ENCODE measurements at places on chromosomes 1 and 21.

DNA sequence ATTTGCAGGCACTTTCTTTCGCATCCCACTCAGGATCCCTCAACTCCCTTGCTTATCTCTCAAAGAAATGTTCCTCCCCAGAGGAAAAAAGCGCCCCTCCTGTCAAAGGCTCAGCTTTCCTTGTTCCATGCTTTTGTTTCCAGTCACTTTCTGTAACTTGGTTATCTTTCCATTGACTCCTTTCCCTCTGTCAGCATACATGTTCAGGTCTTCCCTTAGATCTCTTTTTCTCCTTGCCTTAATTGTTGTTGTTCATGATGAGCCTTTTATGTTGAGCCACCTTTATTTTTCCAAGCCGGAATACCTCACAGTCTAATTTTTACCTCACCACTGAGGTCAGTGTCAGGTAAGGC lies 46.5 kb upstream of the PODN start:
- DNase-seq = no peak

GRCh38 chr1:61107638-61108037 lies 25.3 kb downstream of the NFIA start:
- DNase-seq = no peak

DNA sequence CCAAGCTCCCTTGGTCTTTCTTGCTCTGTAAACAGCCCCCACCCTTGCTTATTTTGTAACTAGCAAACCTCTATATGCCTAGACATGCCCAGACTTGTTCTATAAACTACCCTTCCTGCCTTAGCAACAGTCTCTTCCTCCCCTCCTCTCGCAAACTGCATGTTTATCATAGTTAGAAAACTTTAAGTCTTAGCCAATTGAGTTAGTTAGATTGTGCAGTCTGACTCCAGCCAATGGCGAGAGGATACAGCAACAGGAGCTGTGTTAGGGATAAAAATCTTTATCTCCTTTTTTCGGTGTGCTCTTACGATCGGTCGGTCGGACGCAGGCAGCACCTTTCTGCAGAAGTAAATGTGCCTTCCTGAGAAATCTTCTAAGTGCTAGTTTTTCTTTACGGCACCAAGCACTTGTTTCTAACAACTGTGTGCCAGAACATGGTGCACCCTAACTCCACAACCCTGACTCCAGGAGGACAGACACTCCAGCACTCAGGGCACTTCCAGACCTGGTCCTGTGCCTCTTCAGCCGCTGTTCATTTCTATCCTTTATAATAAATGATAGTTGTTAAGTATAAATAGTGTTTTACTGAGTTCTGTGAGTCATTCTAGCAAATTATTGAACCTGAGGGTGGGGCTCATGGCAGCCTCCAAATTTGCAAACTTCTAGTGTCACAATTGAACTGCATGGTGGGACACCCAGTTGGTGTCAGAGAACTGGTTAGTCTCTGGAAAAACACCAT lies 25.7 kb upstream of the GNG4 start:
- DNase-seq = no peak

GRCh38 chr1:167413328-167413727 lies 105.0 kb downstream of the CD247 start:
- no peak for DNase-seq

- DNase-seq = no peak
Measured at GRCh38 chr1:185488808-185489207, 171.8 kb upstream of the IVNS1ABP start.

GRCh38 chr1:92291372-92291999 lies 7.3 kb downstream of the GLMN start:
- no peak for DNase-seq

DNA sequence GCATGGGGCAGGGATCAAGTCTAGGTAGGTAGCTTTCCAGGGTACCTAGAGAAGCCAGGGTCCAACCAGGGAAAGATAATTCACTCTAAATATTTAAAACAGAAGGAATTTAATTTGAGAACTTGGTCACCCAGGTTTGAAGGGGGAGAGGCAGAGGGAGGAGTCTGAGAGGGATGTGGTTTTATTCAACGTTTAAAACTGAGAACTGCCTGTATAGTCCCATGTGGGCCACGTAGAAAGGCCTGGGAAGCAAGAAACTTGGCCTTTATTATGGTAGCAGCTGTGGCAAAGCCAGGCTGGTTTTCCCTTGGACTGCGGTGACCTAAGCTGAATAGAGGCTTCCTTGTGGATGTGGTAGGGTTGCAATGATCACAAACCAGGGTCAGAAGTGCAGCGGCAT lies 42.0 kb upstream of the DUSP10 start:
- no peak for DNase-seq

- no peak for DNase-seq
Measured at GRCh38 chr1:86205741-86206140, 49.2 kb upstream of the COL24A1 start.

GRCh38 chr1:204230211-204230610 lies 16.4 kb upstream of the GOLT1A start:
- DNase-seq = no peak

- DNase-seq = no peak
Measured at GRCh38 chr1:228185641-228185965, 20.0 kb downstream of the IBA57 start.

- no peak for DNase-seq
Measured at GRCh38 chr1:86466109-86466844, 2.5 kb upstream of the CLCA1 start.

DNA sequence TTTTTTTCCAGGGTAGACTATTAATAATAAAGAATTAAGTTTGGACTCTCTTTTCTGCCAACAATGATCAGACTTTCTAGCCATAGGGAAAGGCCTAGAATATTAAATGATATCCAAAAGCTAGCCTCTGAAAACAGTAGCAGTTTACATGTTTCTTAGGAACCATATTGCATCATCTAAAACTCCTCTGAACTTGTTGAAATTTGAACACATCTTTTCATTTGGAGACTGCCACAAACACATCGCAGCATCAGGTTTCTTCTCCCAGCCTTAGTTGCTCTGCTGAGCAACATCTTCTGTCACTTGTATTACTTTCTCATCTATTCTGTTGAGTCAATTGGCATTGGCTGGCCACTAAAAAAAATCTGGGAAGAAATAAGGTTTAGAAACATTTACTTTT lies 63.2 kb upstream of the GNG4 start:
- no peak for DNase-seq

DNA sequence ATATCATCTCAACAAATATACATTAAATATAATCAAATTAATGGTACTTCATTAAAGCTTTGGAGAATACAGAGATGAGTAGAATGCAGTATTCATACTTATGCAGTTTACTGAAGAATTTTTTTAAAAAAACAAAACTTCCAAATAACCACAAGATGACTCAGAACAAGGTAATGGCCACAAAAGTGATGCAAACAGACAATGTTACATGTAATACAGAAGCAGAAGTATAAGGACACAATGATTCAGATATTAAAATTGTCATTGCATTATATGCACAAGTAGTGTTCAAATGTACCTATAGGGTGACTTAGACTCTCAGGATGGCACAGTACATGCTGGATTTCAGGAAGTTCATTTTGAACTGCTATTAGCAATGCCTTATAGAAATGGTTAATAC lies 227.2 kb upstream of the ST6GALNAC5 start:
- no peak for DNase-seq

DNA sequence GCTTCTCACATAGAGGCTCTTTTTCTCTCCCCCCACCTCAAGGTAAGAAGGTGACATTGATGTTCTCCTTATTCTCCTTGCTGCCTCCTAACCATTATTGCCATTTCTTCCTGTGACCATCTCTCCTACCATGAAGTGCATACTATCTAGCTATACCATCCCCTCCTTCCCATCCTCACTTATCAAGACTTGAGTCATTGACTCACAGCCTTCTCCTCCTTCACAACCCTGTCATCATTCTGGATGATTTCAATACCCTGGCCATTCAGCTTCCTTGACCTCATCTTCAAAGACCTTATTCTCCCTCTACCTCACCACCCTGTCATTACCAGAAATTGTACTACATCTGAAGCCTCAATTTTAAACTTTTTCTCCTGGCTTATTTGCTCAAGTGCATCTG lies 10.9 kb upstream of the HIPK1 start:
- DNase-seq = no peak

DNA sequence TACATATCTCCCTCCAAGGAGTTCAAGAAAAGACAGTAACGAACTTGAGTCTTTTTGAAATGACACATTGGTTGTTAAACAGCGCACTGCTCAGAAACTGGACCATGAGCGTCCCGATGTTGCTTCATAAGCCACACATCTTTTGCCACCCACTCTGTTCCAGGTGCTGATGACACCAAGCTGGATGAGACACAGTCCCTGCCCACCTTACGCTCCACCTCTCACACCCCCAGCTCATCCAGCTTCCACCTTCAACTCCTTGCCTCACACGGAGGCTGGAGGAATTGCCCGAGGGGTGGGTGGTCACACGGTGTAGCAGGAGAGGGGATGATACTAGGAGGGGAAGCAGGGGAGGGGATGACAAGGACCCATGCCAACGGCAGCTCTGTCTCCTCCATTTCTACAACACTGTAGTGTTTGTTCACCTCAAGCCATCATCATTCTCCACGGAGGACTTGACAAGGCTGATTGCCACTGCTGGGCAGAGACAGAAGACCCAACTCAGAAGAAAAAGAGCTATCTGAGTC lies 148.5 kb upstream of the TNR start:
- no peak for DNase-seq

DNA sequence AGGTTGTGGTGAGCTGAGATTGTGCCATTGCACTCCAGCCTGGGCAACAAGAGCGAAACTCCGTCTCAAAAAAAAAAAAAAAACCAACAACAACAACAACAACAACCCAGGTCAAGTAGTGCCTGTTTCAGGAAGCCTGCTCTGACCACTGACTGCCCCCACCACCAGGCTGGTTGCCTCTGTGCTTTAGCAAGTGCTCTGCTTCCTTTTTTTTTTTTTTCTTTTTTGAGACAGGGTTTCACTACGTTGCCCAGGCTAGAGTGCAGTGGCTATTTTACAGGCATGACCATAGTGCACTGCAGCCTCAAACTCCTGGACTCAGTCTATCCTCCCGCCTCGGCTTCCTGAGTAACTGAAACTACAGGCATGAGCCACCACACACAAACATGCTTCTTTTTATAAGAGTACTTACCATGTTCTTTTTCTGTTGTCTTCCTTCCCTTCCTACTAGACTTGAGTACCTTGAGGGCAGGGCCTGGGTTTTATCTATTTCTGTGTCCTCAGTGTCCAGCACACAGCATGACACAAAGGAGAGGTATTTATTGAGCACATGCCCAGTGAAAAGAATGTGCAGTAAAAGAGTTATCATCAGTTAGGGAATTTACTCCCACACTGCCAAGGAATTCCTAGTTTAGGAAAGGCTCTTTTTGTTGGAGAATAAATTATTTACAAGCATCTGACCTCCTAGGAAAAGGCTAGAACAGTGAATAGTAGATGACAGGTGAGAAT lies 9.9 kb upstream of the COA7 start:
- DNase-seq = no peak

GRCh38 chr1:992362-992761 lies 7.5 kb downstream of the HES4 start:
- DNase-seq = no peak
